NCI-H1048 (cell line): ENCODE measurements at places on chromosomes 2 and 18.

- DNase-seq: no peak
Measured at GRCh38 chr2:48508461-48509124, 21.4 kb upstream of the STON1 start.

GRCh38 chr18:48735681-48736255 lies 196.9 kb downstream of the CTIF start:
- DNase-seq: no peak

DNA sequence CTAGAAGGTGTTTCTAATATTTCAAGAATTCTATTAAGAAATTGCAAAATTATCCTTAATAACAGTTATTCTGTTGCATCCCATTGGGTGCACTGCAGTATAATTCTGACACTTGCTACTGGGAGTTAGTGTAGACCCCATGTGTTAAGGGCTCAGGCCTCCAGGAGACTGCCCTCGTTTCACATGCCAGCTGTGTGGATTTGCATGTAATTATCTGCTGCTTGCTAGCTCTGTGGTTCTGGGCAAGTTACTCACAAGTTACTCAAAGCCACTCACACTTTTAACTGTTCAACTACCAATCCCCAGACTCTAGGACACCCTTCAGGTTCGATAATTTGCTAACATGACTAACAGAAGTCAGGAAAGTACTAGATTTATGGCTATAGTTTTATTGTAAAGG lies 38.6 kb downstream of the ST6GAL2 start:
- DNase-seq: no peak

DNA sequence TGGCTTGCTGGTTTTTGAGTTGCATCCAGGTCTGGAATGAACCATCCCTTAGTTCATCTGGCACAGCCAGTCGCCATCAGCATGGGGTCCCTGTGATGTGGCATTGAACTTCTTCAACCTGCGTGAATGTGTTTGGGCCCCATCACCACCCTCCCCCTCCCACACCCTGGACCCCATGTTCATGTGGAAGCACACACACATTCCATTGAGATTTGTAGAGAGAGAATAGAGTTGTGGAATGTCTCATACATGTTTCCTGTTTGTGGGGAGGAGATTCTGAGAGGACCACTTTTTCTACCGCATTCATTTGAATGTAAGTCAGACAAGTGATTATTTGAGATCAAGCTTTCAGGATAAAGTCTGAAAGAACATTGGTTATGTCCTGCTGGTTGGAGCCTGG lies 117.6 kb upstream of the EML6 start:
- no peak for DNase-seq

DNA sequence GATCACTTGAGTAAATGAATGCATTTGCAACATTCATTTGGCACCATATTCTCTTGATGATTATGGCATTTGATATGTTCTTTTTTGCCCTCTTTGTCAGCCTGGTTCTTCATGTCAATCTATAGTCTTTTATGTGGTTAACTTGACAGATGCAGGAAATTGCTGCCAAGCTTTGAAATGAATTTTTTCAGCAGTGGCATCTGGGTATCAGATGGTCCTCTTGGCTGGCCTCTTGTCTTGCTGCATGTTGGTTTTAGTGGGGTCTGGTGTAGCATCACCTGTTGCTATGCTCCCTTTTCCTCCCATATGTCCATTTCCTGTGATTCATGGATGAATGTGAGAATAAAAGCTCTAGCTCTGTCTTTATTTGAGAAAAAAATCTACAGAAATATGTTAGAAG lies 119.9 kb downstream of the DPP4 start:
- DNase-seq: no peak

- DNase-seq: no peak
Measured at GRCh38 chr18:39403121-39403520, 1837.5 kb upstream of the CELF4 start.

DNA sequence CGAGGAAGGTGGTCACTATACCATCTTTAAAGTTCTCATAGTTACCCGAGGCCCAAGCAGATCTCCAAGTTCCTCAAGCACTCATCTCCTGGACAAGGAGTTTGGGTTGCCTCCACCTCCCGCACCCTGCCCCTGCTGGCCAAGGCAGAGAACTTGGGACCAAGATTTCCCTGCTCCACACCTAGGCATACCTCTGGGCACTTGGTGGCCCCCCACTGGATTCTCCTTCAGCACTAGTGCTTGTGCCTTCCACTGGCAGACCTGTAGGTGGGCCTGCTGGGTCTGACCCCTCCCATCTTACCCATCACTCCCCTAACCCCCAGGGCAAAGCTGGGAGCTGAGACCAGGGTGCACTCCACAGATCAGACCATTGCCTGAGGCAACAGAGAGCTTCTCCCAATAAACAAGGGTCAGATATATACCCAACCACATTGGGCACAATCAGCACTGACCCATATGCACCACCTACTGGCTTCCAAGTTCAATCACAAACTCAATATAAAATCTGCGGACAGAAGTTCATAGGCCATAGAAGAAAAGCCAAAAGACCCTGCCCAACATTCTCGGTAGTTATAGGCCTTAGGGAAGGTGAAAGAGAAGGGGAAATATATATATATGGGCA lies 244.2 kb downstream of the EXOC6B start:
- DNase-seq: no peak

GRCh38 chr18:75249672-75250470 lies 39.3 kb downstream of the TSHZ1 start:
- DNase-seq: no peak

DNA sequence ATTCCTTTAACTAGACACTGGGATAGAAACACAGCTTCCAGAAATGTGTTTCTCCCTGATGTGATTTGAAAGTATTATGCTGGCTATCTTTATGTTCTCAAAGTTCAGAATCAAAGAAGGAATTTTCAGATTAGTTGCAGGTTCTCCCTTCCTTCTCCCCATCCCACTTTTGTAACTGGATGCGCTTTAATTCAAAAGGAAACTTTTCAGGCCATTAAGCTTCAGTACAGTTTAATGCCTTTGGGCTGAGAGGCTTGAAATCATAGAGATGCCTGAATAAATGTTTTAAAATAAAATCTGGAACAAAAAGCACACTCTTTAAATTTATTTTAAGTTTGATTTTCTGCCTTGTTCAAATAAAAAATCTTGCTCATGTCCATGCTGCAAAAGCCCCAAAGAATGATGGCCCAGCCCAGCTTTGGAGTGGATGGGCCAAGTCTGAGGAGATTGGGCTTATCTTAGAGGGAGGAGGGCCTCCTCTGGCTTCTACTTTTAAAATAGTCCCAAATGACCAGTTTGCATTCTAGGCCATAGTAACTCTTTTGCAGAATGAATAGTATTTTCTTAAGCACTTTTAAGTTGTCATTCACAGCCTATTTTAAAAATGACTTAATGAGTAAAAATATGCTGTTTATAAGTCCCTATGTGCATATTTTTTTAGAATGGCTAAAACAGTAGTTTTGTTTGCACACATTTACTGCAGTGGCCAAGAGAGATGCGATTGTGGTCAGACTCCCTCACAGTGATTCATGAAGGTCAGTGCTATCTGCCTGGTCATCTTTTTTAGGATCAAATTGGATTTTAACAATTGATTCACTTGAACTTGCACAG lies 129.2 kb downstream of the MTX2 start:
- no peak for DNase-seq

GRCh38 chr2:186518945-186519344 lies 32.9 kb downstream of the ZC3H15 start:
- DNase-seq: no peak

GRCh38 chr2:9975328-9975727 lies 23.8 kb downstream of the GRHL1 start:
- DNase-seq: no peak

DNA sequence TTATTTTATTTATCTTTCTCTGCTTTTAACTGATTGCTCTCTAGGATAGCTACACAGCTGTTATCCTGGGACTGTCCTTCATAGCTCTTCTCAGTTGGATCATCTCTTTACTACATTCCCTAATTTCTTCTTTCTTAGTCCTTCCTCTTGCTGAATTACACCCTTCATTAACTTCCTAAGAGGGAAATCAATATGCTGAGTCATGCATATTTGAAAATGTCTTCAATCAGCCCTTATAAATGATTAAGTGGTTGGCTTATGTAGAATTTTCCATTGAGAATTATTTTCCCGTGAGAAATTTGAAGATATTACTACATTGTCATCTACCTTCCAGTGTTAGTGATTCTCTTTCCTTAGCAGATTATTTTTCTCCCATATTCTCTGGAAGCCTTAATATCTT lies 214.2 kb downstream of the SOCS6 start:
- DNase-seq: no peak

GRCh38 chr2:213149294-213149875 lies 2.0 kb downstream of the IKZF2 start:
- DNase-seq: no peak

GRCh38 chr18:76544511-76545345 lies 49.7 kb upstream of the ZNF516 start:
- DNase-seq: no peak

DNA sequence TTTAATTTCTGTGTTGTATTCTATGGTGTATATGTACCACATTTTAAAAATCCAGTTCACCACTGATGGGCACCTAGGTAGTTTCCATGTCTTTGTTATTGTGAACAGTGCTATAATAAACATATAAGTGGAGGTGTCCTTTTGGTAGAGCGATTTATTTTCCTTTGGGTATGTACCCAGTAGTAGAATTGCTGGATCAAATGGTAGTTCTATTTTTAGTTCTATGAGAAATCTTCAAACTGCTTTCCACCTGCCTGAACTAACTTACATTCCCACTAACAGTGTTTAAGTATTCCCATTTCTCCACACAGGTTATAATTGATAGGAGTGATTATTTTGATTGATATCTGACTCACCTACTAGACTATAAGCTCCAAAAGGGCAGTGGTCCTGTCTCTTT lies 148.2 kb downstream of the BABAM2 start:
- no peak for DNase-seq

- DNase-seq: no peak
Measured at GRCh38 chr2:149093579-149093978, 55.1 kb downstream of the LYPD6B start.

- no peak for DNase-seq
Measured at GRCh38 chr2:79796641-79797040, 283.8 kb downstream of the CTNNA2 start.

GRCh38 chr2:105330681-105331375 lies 1.3 kb upstream of the TGFBRAP1 start:
- no peak for DNase-seq

- no peak for DNase-seq
Measured at GRCh38 chr2:164008752-164009151, 272.9 kb upstream of the FIGN start.

GRCh38 chr2:30225131-30225762 lies 6.1 kb upstream of the LBH start:
- DNase-seq: no peak

DNA sequence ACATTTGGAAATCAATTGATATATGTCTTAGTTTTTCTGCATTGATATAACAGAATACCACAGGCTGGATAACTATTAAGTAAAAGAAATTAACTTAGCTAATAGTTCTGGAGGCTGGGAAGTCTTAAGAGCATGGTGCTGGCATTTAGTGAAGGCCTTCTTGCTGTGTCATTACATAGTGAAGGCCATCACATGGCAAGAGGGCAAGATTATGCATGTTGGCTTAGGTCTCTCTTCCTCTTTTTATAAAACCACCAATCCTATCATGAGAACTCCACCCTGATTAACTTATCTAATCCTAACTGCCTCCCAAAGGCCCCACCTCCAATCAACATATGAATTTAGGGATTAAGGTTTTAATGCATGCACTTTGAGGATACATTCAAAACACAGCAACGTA lies 225.5 kb upstream of the VRK2 start:
- DNase-seq: no peak

DNA sequence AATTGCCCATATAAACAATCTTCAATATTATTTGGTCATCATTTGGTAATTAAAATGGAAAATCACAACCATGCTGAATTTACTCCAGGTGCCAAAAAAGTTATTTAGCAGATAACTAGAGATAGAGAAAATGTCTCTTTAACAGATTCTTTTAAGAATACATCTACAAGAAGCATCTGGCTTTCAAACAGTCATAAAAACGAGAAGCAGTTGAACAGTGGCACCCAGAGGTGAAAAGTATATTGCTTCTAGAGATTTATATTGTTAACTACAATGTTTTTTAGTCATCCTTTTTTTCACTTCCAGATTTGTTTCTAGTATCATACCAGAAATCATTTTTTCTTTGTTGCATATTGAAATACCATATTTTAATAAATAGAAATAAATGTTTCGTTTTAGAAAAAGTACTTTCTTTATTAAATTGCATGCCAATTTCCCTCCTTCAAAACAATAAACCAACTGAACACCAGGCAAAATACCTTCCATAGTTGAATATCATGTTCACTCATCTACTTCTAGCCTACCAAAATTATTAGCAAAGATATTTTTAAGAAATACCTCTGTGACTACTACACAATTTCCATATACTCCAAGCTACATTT lies 65.4 kb upstream of the HNRNPA3 start:
- DNase-seq: peak; percentile 40

- DNase-seq: no peak
Measured at GRCh38 chr2:151789055-151789834, 39.0 kb downstream of the ARL5A start.

DNA sequence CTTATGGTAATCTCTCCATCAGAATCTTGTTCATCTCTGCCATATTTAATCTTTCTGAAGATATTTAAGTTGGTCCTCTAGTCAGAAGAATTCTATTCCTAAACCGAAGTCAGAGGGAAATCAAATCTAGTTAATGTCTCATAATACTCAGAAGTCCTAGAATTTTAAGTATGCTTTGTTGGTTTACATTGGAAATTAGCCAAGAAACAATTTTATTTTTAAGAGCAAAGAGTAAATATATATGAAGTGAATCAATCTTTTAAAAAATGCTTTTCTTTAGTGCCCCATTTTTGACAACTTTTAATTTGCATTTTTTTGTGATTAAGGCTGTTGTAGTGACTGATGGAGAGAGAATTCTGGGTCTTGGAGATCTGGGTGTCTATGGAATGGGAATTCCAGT lies 38.1 kb downstream of the ME2 start:
- DNase-seq: no peak

DNA sequence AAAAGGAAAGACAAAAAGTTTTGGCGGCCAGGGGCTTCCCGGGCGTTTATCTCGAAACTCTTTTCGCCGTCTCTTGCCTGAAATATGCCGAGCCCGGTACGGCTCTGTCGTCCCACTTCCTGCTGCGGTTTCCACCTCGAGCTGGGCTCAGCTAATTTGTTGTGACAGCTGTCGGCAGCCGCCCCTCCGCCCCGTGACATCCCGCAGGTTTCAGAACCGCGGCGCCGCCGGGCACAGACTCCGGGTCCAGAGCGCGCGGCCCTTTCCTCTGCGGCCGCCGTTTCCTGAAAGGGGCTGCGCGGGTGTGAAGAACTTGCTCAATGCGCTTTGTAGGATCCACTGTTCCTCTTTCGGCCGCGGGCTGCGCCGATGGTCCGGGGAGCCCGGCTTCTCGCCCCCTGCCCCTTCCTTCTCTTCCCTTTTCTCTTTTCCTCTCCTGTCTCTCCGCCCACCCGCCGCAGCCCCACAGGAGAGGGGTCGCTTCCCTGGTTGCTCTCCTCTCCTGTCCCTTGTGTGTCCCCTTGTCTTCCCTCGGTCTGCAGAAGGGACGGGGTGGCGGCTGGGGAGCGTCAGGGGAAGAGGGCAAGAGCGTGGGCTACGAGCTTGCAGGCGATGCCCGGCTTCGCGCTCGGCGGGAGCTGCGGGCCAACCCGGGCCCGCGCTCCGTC lies 648 bp downstream of the ARID5A start:
- DNase-seq: no peak

- no peak for DNase-seq
Measured at GRCh38 chr2:151908204-151908882, 80.1 kb upstream of the ARL5A start.
